ENCODE measurements at places on chromosomes 16 and 17.

- no peak for DNase-seq
Measured at GRCh38 chr16:10552281-10552680, 28.1 kb downstream of the EMP2 start.

DNA sequence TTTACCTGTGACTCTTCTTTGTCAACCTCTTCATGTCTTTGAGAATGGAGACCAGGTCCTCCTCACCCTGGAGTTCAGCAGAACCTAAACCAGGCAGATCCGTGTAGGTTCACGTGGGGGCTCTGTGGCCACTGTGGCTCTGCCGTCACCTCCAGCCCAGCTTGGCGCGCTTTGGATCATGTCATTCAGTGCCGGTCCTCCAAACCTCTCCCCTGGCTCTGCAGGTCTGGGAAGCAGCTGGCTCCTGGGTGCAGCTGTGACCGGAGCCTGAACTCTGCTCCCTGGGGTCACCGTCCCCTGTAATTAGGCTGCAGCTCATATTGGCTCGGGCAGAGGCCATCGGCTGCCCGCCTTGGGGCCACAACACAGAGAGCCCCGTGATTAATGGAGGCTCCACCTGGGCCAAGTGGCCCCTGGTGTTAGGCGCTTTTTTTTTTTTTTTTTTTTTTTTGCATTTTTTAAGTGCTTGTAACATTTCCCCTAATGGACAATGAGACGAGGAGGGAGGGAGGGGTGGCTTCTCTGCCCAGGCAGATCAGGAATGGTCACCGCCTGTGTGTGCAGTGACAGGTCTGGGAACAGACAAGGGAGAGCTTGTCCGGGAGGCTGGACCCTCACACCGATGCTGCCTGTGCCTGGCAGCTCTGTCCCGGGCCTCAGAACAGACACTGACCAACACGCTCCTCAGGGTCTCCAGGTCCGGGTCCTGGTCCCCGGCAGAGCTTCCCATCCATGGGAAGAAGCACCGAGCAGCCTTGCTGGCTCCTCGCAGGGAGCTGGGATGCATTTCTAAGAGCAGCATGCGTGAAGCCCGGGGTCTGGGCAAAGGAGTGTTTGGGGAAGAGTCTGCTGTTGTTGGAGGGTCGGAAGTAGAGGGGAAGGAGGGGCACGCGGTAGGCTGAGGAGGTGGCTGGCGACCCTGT lies 247.9 kb downstream of the SEC14L1 start:
- no peak for DNase-seq

- no peak for DNase-seq
Measured at GRCh38 chr17:69655902-69656301, 241.4 kb downstream of the MAP2K6 start.

DNA sequence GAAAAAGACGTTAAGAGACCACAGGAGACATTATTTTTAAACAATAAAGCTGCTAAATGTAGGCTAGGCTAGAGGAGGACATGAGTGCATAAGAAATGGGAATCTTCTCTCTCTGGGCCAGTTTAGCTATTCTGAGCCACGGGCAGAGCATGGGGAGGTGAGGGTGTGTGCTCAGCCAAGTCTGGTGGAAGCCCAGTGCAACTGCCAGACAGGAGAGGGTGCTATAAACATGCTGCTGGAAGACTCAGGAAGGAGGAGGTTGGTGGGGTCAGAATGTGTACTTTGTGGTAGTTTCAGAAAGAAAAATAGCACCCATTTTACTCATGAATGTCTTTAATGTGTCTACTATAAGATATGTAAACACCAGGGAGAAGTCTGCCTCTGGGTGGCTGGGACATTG lies 5.9 kb upstream of the SDK2 start:
- no peak for DNase-seq

- DNase-seq: no peak
Measured at GRCh38 chr16:69865701-69866100, 85.4 kb upstream of the CLEC18A start.

- no peak for DNase-seq
Measured at GRCh38 chr17:17130077-17130844, 75.9 kb downstream of the PLD6 start.

DNA sequence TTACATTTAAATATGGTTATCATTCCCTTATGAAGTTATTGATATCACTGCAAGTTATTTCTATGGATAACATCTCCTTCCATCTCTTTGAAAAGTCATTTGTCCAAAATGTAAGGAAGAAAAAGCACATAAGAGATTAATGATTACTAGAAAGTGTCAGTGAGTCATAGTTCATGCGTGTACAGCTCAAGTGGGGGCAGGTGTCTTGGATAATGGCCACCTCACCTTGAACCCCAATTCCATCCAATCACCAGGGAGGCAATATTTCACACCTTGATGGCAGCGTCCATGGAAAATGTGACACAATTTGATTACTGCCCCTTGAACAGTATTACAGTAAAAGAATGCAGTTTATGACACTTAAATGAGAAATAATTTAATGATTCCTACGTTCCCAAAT lies 358.3 kb upstream of the SOX9 start:
- DNase-seq: no peak

DNA sequence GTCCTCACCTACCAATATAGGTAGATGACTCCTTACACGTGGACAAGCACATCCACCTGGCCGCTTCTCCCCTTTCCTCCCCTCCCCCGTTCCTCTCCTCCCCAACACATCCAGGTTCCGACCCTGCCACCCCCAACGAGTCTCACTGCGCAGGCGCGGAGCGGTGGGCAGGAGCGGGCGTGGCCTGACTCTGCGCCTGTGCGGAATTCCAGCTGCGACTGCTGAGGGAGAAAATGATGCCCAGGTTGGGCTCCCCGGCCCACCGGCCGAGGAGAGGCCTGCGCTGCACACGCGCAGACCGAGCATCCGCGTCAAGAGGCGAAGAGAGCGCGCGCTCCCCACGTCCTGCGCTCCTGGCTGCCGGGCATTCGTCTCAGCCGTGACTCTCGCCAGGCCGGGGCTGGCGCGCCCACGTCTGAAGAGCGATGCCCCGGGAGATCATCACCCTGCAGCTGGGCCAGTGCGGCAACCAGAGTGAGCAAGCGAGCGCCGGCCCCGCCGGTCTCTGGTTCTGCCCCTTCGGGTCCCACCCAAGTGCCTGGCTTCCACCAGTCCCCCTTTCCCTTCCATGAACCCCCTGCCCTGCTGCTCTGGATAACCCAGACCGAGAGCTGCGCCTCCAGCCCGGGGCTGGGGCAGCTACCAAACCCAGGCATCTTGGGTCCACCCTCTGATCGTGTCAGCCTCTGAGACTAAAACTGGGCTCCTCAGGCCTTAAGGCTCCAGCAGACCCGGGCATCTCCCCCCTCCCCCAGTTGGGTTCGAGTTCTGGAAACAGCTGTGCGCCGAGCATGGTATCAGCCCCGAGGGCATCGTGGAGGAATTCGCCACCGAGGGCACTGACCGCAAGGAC lies at the start of gene TUBG2:
TSS of gene TUBG2 (plus strand) at position 206 of the 853 bp plus-strand sequence. CDS start at position 426, 220 bp downstream.
- DNase-seq: peak; percentile 73

GRCh38 chr17:32852811-32853210 lies 24.1 kb downstream of the MYO1D start:
- DNase-seq: no peak

DNA sequence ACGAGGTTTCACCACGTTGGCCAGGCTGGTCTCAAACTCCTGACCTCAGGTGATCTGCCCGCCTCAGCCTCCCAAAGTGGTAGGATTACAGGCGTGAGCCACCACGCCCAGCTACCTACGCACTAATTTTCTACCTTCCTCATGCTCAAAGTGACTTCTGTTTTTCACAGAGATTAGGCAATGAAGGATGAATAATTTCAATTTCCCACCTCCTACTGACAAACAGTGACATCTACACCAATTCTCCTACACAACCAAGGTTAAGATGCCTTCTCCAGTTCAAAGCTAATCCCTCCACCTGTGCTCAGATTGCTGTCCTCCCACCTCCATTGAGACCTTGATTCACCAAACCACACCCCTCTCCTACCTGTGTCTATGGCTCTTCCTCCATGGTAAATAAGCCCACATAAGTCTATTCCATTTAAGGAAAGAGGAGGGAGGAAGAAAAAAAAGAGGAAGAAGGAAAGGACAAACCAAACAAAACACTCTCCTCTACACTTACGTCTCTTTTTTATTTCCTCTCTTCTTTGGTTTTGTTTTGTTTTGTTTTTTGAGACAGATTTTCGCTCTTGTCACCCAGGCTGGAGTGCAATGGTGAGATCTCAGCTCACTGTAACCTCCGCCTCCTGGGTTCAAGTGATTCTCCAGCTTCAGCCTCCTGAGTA lies 5.5 kb upstream of the MED11 start:
- peak; percentile 94 for DNase-seq

DNA sequence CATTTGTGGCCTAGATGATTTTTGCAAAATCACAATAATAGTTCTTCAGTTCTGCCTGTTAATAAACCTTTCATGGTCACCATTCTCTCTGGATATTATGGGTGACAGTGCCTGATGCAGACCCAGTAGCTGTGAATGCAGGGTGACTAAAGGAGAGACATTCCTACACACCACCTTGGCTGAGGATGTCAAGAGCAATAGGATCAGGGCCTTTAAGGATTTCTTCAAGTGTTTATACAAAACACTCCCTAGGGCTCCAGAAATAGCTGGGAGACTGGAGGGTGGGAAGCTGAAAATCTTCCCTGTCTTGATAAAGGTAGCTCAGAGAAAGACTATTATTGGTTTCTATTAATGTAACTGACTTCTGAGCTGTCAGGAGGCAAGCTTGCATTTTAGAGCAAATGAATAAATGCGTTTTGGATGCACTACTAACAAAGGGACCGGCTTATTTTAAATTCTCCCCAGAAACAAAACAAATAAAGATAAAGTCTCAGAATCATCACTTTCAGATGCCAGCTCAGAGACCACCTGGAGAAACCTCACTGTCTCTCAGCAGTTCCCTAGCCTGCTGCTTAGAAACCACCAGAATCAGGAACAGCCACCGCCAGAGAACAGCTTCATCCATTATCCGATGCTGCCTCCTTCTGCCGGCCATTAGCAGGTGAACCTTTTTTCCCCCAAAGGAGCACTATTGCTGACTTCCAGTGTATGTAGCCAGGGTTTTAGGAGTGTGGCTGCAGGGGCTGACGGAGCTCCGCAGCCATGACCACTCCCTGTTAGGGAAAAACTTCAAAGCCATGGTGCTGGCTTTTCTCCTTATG lies 171.4 kb upstream of the DYNLRB2 start:
- DNase-seq: no peak

- peak; percentile 89 for DNase-seq
Measured at GRCh38 chr17:36057911-36058310, 6.2 kb upstream of the CCL18 start.

GRCh38 chr17:14886200-14886739 lies 378.9 kb downstream of the PMP22 start:
- no peak for DNase-seq

- DNase-seq: peak; percentile 64
Measured at GRCh38 chr16:12439399-12440227, 364.1 kb downstream of the CPPED1 start.

- DNase-seq: no peak
Measured at GRCh38 chr17:9644910-9645751, at the start of gene USP43. TSS of gene USP43 (plus strand) at chr17:9645517. CDS start at chr17:9645633, 116 bp downstream.

GRCh38 chr16:56066617-56067016 lies 124.7 kb upstream of the GNAO1 start:
- DNase-seq: no peak

GRCh38 chr16:85511938-85512807 lies 100.9 kb upstream of the GSE1 start:
- no peak for DNase-seq

- no peak for DNase-seq
Measured at GRCh38 chr17:71110326-71110725, 941.0 kb downstream of the KCNJ2 start.

DNA sequence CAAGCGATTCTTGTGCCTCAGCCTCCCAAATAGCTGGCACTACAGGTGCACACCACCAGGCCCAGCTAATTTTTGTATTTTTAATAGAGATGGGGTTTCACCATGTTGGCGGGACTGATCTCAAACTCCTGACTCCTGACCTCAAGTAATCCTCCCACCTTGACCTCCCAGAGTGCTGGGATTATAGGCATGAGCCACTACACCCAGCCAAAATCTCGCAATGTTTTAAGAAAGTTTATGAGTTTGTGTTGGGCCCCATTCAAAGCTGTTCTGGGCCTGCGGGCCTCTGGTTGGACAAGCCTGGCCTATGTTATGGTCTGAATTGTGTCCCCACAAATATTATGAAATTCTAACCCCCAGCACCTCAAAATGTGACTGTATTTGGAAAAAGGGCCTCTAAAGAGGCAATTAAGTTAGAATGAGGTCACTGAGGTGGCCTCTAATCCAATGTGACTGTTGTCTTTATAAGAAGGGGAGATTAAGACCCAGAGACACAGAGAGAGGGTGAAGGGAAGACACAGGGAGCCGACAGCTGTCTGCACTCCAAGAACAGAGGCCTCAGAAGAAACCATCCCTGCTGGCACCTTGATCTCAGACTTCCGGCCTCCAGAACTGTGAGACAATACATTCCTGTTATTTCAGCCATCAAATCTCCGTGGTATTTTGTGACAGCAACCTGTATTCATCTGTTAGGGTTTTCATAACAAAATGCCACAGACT lies 469.9 kb downstream of the HS3ST4 start:
- no peak for DNase-seq

GRCh38 chr17:3539881-3540540 lies 17.6 kb downstream of the TRPV3 start:
- no peak for DNase-seq

DNA sequence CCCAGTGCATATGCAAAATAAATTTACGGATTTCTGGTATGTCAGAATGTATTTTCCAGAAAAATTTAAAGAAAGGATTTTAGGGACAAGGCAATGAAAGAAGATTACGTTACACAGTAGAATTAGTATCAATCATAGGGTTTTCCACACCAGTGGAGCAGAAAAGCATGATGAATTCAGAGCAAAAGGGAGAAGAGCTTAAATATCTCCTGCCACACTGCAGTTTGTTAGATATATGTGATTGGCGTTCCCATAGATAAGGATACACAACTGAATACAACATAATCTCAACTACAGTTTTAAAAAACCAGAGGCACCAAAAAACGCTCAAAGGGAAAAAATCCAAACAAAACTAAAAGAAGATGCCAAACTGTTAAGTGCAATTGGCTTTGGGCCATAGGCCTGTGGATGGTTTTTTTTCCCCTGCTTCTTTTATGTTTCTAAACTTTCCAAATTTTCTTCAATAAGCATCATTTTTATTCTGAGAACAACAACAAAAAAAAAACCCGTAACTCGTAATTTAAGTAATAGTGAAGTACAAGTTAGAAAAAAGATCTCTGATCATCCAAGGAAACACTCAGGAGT lies 22.3 kb downstream of the MARF1 start:
- no peak for DNase-seq

- no peak for DNase-seq
Measured at GRCh38 chr17:18314059-18314730, 599 bp downstream of the TOP3A start.

All from inflammatory macrophage treated with lipopolysaccharide for 1 hour (primary cell).